ENCODE measurements at places on chromosomes 16 and 17.

GRCh38 chr17:17001874-17002520 lies 30.1 kb upstream of the TNFRSF13B start:
- peak; percentile 82 for DNase-seq

DNA sequence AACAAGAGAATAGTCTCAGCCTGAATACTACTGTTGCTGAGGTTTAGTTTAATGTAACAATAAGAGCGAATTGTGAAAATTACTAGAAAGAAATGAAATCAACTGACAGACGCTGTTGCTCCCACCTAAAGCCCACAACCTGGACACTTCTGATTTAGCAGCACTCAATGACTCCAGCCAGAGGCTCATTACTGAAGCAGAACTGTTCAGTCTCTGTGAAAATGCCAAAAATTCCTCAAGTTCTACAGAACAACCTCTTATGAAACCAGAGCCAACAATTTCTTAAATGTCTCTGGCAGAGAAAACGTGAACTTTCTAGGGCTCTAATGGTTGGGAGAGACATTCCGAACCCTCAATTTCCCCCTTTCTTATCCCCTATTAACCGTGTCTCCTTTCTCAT lies 9.9 kb downstream of the PSME3IP1 start:
- no peak for DNase-seq

DNA sequence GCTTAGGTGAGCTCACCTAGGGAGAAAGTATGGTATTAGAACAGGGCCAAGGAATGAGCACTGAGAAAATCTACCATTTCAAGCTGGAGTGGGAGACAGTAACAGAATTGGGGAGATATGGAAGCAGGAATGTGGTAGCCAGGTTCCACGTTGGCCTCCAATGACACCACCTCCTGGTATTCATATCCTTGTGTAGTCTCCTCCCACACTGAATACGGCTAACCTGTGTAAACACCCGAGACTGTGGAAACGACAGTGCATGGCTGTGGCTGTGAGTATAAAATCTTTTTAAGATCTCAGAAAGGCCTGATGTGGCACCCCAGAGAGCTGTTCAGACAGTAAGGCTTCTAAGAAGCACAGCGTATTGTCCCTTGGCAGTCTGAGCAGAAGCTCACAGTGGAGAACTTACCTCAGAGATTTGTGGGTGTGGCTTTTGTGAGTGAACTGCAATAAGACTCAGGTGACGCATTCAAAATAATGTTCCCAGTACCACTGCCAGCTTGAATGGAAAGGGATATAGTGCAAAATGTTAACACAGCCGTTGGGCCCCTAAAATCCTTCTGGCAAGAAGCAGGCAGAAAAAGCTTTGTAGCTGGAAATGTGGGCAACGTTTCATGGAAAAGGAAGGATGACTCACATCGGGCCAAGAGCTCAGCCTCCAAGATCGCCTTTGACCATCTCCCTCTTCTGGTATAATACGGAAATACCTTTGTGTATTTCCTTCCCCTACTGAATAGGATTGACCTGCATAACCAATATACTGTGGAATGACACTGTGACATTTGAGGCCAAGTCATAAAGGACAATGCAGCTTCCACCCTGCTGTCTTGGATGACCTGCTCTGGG lies 14.4 kb downstream of the SDR42E1 start:
- DNase-seq = no peak

DNA sequence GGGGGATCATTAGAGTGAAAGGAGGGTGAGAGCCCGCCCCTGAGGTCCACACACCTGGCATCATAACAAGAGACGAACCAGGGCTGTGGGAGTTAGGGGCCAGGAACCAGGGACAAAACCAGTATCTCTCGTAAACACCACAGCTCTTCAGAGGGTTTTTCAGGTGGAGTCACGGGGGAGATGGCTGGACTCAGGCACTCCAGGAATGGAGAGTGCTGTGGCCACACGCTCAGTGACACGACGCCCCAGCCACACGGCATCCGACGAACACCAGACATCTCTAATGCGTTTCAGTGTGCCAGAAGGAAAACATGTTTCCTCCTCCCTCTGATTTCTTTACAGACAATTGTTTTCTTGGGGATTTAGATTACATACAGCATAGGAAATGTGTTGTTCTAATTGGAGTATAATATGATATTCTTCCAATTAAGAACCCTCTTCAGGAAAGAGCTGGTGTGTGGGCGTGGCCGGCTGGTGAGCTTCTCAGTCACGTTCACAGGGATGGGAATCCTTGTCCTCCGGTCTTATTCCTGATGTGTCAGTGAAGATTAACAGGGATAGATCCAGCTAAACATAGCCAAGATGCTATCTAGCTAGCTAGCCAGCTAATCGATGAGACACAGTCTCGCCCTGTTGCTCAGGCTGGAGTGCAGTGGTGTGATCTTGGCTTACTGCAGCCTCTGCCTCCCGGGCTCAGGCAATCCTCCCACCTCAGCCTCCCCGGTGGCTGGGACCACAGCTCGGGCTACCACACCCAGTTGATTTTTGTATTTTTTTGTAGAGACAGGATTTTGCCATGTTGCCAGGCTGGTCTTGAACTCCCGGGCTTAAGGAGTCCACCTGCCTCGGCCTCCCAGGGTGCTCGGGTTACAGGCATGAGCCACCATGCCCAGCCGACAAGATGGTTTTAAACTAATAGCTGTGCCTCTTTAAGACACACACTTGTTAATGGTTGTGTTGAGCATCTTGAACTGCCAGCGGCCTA lies 98.6 kb downstream of the BANP start:
- DNase-seq = no peak

DNA sequence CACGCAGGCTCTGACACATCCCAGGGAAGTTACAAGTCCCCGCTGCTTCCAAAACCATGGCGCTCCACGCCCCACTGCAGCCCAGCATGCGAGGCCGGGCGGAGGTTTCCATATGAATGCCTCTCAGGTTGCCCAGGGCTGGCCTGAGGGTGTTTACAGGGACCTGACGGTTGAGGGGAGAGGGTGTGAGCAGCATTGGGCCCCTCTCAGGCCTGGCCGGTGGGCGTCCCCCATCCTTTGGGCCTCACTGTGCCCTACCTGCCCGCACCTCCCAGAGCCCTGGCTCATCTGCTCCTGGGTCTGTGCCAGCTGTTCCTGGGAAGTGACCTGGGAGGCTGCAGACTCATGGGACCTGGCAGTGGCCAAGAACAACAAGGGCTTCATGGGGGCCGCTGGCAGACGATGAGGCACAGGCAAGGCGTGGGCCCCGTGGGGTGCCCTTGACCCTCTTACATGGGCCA lies 173.5 kb downstream of the C16orf95 start:
- DNase-seq = no peak

DNA sequence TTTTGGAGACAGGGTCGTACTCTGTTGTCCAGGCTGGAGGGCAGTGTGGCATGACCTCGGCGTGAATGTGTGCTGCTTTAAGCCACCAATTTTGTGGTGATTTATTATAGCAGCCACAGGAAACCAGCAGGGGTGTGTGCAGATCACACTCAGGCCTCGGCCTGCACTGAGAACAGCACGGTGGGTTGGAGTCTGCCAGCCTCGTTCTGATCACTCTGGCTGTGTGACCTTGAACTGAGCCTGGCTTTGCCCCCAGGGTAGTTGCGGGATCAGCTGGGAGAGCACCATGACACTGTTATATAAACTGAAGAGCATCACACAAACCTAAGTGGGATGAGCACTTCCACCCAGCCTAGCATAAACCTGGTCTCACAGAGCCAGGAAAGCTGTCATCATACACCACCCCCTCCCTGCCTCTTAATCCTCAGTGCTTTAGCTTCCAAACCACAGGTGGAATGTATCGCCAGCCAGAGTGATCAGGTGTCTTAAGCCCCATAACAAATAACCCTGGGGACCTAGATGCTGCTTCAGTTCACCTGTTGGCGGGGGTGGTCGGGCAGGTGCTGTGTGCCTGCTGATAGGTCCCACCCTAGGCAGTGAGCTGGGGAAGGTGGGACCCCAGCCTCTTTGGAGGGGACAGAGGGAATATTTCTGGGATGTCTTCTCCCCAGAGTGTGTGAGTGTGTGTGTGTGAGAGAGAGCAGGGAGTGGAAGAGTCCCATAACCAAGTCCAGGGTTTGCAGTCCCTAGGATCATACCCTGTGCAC lies 28.6 kb upstream of the NDRG4 start:
- DNase-seq = no peak

- no peak for DNase-seq
Measured at GRCh38 chr16:88820385-88821025, 8.8 kb upstream of the APRT start.

DNA sequence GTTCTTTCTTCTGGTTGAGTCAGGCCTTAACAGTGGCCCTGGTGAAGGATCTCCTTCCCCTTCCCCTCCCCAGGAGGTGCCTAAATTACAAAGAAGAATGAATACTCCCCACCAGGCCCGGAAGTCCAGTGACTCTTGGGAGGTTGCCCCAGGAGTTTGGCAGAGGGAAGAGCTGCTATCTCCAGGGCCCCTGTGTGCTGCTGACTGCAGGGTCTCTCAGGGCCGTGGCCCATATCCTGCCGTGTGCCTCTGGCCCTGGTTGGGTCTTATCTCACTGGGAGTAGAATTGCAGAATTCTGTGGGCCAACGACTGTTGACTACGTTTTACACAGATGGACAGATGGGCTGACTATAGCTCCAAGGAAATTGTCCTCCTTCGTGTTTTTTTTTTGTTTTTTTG lies 28.0 kb downstream of the AKAP1 start:
- no peak for DNase-seq

GRCh38 chr17:78798695-78799559 lies 16.9 kb upstream of the CYTH1 start:
- DNase-seq = no peak

DNA sequence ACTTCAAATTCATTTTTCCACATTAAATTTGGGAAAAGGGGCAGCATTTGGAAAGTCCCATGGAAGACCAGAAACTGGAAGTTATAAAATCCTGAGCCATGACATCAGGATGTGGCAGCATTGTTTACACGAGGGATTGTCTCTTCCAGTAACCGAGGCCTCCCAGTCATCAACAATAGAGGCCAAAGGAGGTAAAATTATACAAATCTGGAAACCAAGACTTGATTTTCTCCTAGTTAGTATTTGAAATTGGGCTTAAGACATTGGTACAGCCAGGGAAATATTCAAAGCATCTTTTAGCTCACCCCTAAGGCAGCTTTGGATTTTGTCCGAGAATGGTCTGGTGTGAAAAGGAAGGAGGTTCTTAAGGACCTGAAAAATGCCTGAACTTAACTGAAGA lies 251.6 kb upstream of the FOXF1 start:
- no peak for DNase-seq

Measured in stimulated activated CD4-positive, alpha-beta T cell treated with anti-CD3 and anti-CD28 coated beads, Interleukin-2, amount 100 ng/mL, for 24 hours (primary cell).